ENCODE measurements at places on chromosomes 1 and 21. TPM values are rescaled to one million over a fixed set of nuclear protein-coding genes. Genes with fewer than 3 reads are reported as not detected.

GRCh38 chr1:43495204-43495603, 35.5 kb upstream of the PTPRF start:
- DNase-seq = no peak

DNA sequence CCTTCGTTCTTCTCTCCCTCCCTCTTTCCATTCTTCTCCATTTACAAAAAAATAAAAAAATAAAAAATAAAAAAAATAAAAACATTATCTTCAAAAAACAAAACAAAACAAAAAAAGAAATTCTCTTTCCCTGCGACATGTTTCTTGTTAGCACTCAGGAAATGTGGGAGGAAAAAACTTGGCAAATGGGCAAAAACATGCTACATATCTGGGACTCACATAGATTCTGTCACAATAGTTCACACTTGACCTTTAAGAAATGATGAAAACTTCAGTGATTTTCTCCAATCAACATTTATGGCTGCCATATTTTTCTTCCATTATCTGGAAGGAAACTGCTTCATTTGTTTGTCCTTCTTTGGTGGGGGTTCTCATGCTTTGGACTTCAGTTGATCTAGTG, 109.3 kb downstream of the PRKAB2 start:
- DNase-seq = no peak

- no peak for DNase-seq
Measured at GRCh38 chr1:38865112-38865715, 5.6 kb upstream of the RRAGC start.

GRCh38 chr1:57788313-57788712, 364.5 kb upstream of the DAB1 start:
- DNase-seq = no peak

PLPPR4 gene
- 0.12 TPM for total RNA-seq

- peak; percentile 40 for DNase-seq
Measured at GRCh38 chr1:112508278-112509004, at the start of gene WNT2B. Gene WNT2B, plus strand, starts transcription at chr1:112508965. Its CDS starts 298 bp downstream, at chr1:112509263.

GRCh38 chr1:114341856-114342255, 169.1 kb downstream of the TRIM33 start:
- no peak for DNase-seq

DNA sequence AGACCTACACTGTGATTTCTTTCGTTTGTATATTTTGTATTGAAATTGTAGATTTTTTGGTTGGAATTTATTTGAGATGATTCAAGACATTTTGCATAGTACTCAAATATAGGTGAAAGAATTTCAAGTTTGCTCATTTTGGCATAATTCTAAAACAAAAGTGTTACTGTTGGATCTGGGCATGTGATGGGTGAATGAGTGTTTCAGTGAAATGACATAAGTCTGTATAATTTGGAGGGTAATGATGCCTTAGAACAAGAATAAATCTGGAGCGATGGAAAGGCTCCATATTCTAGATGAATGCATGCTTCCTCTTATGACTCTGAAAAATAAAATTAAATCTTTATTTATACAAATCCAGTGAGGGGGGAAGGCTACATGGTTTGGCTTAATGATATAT, 41.0 kb downstream of the NFIA start:
- DNase-seq = no peak

DNA sequence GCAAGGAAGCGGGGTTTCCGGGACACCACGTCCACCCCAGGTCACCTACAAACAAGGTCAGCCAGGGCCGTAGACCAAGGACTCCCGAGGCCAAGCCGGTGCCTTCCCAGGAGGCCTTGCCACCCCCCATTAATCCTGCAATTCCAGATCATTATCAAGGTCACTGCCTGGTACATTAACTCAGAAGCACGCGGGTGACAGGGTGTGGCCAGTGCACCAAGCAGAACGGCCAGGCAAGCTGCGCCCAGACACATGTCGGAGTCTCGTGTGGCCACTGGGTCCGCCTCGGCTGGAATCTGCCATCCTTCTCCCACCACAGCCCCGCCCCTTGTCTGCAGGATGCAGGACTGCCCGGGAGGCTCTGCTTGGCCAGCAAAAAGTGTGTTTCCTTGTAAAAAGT, 144.7 kb downstream of the PRDM16 start:
- DNase-seq = no peak

GRCh38 chr1:183885142-183885735, 80.3 kb downstream of the RGL1 start:
- DNase-seq = no peak

GRCh38 chr1:56468518-56468917, 110.8 kb downstream of the PLPP3 start:
- DNase-seq = no peak

GRCh38 chr1:27416387-27417111, 24.1 kb downstream of the GPR3 start:
- peak; percentile 56 for DNase-seq

CITED4 gene
- 81.2 TPM for total RNA-seq

DNA sequence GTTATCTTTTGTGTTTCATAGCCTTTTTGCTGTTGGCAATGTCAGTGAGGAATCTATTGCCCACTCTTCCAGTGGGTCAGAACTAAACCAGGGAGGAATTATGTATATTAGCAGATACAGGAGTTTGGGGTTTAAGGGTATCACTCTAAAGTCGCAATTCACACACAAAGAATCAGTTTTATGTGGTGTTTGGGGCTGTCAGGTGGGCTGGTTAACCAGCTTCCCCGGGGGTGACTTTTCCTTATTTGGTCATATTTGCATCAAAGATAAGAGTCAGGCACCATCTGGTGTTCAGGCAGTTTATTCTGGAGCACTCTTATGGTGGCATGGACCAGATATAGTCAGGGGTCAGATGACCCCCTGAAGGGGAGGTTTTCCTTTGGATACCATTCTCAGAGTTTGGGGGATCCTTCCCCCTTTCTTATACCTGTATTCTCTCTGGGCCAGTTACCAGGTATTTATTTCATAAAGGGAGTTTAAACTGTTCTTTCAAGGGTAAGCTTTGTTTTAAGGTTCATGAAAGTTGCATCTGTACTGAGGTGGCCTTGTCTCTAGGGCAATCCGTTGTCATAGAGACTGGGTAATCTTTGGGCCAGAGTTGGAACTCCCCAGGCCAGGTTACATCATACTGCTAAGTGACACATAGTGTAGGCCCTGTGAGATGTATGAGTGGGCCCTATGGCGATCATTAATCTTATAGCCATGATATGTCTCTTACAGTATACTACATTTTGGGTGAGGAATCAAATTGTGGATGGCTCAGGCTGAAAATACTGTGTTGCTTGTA, 148.2 kb downstream of the RWDD3 start:
- no peak for DNase-seq

ZSWIM5 gene
- 0.24 TPM for total RNA-seq

CD101 gene
- total RNA-seq = 0.76 TPM

- DNase-seq = peak; percentile 78
Measured at GRCh38 chr1:9181176-9181906, 52.4 kb upstream of the GPR157 start.

A3GALT2 gene
- not detected for total RNA-seq

- no peak for DNase-seq
Measured at GRCh38 chr1:240998441-240999015, 358.5 kb downstream of the RGS7 start.

SYPL2 gene
- total RNA-seq = not detected

DNA sequence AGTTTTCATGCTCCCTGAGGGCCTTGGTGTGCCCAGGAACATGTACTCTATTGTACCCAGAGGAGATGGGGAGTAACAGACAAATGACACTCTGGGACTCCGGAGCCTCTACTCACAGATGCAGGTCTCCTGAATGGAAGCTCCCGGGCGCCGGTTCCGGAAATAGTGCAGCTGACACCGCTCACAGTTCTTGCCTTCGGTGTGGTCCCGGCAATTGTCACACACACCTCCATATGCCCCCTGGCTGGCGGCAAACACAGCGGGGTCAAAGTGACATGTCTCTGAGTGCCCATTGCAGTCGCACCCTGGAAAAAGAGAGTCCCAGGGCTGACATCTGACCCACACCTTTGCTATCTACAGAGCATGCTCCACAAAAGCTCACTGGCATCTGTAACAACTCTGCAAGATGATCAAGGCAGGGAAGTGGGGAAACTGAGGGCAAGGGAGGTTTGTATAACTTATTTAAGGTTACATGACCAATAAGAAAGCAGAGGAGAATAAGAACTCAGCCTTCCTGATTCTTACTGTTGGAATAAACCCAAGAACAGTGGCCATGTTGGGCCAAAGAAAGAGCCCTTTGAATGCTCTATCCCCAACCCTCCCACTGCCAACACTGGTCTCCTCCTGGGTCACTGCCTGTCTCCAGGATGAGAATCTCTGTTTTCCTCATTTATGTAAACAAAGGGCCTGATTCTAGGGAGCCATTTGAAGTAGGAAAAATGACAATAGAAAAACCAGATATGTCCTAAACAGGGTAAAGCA, 22.4 kb downstream of the LAMB3 start:
- no peak for DNase-seq

- DNase-seq = no peak
Measured at GRCh38 chr1:20964540-20965484, 177.7 kb upstream of the HP1BP3 start.

FOXO6 gene
- 1.0 TPM for total RNA-seq

GRCh38 chr1:86429122-86429725, 5.3 kb downstream of the CLCA2 start:
- no peak for DNase-seq

DNA sequence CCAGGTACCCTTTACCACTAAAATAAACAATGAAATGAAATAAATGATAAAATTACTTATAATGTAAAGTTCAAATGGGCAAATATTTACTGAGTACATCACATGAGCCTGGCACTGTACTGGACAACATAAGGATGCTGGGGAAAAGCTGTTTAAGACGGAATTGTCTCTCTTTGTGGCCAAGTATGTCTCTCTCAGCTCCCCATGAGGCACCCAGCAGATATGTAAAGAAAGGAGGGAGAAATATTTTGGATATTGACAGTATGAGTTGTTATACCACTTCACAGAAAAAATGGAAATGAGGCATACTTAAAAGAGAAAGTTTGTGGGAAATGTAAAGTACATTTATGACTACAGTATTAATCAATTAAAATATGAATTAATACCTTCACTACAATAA, 1.0 kb upstream of the TNFSF4 start:
- DNase-seq = no peak

TDRD10 gene
- not detected for total RNA-seq

DNA sequence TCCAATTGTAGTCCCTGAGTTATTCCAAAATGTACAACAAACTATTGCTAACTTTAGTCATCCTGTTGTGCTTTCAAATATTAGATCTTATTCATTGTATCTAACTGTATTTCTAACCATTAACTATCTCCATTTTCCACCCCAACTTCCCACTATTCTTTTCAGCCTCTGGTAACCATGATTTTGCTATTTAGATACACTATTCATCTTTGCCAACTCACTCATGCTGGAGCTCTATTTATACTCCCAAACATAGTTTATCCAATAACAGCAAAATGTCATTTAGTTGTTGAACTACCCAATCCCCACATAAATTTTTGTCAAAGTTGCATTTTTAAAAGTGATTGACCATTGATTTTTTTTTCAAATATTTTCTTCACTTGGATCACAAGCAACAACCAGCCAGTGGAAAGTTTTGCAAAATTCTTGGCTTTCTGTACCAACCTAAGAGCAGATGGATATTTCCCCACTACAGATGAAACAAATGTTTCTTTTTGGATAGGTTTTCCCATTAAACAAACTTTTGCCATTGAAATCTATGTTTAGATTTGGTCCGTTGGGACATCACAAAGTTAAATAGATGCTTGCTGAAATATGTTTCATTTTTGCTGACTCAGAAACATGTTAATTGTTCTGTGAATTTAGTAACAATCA, 866.0 kb downstream of the LTN1 start:
- DNase-seq = no peak

IGSF8 gene
- total RNA-seq = 33.9 TPM

GRCh38 chr1:66316464-66317247, 217.3 kb upstream of the SGIP1 start:
- no peak for DNase-seq

DLGAP3 gene
- 1.0 TPM for total RNA-seq

GRCh38 chr1:5543235-5543634, 449.0 kb downstream of the NPHP4 start:
- no peak for DNase-seq

DNA sequence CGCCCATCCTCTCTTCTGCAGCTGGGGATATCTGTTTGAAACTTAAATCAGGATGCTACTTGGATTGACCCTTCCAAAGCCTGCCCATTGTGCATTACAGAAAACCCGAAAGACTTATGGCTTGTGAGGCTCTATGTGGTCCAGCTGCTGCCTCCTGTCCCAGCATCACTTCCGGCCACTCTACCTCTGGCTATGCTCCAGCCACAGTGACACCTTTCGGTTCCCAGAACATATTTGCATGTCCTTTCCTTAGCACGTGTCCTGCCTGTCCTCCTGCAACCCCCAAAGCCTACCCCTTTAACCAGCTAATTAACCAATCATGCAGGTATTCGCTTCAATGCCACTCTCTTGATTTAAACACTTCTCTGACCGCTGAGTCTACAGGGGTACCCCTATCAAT, 167.6 kb downstream of the PRDM2 start:
- no peak for DNase-seq

SH3BP5L gene
- total RNA-seq = 27.1 TPM

- DNase-seq = no peak
Measured at GRCh38 chr1:182428043-182428442, 21.9 kb upstream of the RGSL1 start.

HP1BP3 gene
- 229 TPM for total RNA-seq

THEM5 gene
- not detected for total RNA-seq

Measured in Calu3 (cell line).